GM04503 (cell line): ENCODE measurements at places on chromosomes 5 and 9.
A peak's percentile ranks its signal among the peaks of the same experiment; 100 is the strongest.

- DNase-seq = peak; percentile 23
Measured at GRCh38 chr5:101424530-101425175, 521.6 kb upstream of the ST8SIA4 start.

- no peak for DNase-seq
Measured at GRCh38 chr5:10832987-10833386, 72.0 kb upstream of the DAP start.

DNA sequence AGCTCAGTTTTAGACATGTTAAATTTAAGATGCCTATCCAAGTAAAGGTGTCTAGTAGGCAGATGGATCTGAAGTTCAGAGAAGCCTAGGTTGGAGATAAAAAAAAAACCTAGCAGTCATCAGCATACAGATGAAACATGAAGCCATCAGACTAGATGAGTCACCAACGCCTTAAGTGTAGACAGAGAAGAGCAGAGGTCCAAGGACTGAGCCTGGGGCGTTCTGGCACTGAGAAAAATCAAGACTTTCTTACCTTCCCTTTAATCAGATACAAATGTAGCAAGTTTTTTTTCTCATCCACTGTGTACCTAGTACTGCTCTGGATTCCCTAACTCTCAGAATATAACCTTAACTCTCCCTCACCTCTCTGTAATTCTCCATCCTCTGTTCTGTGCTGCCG, 97.3 kb downstream of the SIL1 start:
- DNase-seq = no peak

- peak; percentile 38 for DNase-seq
Measured at GRCh38 chr9:14362175-14362574, 48.2 kb upstream of the NFIB start.

DNA sequence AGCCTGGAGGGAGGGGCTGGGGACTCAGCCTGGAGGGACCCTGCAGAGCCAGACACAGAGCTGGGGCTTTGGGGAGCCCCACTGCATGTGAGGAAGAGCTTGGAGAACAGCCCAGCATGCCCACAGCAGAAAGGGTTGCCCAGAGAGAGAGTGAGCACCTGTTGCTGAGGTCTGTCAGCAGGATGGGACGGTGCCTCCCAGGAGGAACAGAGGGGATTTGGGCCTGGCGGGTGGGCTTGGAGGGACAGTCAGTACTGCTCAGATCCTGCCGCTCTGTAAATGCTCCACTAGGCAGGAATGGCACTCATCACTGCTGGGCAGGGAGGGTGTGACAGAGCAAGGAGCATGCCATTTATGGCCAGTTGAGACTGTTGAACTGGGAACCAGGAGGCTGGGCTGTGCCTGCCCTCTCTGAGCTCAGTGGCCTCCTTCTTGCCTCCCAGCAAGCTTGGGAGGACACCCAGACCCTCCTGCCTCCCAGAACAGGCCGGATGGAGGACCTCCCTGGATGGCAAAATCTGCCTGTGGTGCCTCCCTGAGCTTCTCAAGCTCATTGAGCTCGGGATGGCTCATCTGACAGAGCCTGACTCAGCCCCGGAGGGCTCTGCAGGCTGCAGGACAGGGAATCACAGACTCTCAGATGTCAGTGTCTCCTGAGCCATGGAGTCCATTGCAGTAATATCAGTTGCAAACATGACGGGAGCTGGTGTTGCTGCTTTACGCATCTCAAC, 786 bp upstream of the HRCT1 start:
- DNase-seq = no peak

- DNase-seq = peak; percentile 48
Measured at GRCh38 chr9:133335924-133336811, at the start of gene SURF6. TSS of gene SURF6 (minus strand) at chr9:133336188. CDS start at chr9:133336132, 56 bp downstream.

DNA sequence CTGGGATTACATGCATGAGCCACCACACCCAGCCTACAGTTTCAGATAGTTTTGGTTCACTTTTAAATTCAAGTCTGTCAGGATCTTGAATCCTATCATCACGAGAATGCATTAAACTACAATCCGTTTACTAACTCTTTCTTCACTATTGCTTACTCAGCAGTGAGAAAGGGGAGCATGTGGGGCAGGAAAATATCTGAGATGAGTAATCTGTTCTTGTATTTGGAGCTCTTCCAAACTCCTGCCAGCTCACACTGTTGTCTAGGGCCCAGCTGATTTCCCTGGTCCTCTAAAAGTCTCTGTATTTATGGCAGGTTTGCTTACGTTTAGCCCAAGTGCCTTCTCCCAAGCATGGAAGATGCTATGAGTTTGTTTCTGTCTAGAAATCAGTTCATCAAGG, 152.2 kb downstream of the FGF18 start:
- DNase-seq = no peak

GRCh38 chr9:131630205-131630831, 85.0 kb downstream of the PRRT1B start:
- no peak for DNase-seq

- peak; percentile 26 for DNase-seq
Measured at GRCh38 chr5:172707285-172708182, 63.5 kb downstream of the DUSP1 start.

- DNase-seq = no peak
Measured at GRCh38 chr5:149820536-149821510, 90.7 kb downstream of the PPARGC1B start.

DNA sequence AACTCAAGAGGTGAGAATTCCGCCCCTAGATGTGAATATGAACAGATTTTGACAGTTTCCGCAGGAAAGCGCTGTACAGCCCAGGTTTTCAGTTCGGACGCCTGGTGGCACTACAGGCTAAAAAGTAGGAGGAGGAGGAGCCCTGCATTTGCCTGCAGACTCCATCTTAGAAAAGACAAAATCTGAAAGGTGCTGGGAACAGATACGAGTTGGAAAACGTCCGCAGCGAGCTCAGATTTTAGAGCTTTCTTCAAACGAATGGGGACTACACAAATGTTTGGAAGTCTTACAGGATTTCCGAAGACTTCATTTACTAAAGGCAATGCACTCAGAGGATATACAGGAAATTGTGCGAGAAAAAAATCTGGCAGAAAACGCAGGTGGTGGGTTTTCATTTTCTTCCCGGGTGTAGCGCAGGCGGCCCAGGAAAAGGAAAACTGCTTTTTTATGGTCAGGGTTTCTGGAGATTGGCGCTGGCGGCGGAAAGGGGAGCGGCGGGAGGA, 9.9 kb upstream of the PCDHB2 start:
- peak; percentile 28 for DNase-seq

- no peak for DNase-seq
Measured at GRCh38 chr9:8599937-8600336, 800.4 kb upstream of the DMAC1 start.

DNA sequence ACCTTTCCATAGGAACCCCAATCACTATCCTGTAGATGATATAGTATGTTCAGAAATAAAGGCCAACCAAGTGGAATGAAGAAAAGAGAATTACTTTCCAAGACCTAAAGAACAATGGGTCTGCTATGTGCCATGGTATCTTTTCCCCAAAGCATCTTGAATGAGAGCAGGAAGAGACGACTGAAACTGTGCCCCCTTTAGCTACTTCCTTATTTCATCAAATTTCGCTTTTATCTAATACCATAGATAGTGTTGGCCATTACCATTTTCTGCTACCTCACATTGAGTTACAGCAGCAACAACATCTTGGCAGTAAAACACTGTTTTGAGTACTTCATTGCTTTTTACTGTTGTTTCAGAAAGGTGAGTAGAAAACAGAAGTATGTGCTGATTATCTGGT, 266.6 kb downstream of the CD180 start:
- no peak for DNase-seq

DNA sequence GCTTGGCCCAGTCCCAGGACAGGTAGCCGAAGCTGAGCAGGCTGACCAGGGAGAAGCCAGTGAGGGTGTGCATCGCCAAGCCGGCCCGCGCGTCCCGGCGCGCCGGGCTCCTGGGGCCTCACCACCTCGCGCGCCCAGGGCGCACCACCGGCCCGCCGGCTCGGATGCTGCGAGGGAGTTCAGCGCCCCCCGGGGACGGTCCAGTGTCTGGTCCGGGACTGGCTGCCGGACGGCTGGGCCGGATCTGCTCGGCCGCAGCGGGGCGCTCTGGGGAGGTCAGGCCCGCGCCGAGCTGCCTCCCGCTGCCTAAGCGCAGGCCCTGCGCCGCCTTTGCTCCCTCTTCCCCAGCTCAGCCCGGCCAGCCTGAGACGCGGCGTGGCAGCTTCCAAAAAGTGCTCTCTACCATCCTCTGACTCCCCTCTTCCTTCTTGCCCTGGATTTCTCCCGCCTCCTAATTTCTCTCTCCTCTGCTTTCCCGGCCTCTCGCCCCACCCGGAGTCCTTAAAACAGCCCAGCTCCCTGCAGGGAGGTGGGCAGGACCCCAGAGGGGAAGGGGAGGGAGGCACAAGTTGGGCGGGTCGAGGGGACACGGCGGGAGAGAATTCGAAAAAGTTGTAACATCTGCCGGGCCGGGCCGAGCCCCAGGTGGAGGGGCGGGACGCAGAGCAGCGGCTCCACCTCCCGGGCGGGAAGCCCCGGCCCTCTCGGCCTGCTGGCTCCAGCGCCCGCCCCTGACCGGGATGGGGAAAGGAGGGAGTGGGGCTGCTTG, at the start of gene ARSI:
Gene ARSI (minus strand): TSS at position 605 of the 769 bp plus-strand sequence. CDS start 532 bp downstream, at position 73.
- no peak for DNase-seq

DNA sequence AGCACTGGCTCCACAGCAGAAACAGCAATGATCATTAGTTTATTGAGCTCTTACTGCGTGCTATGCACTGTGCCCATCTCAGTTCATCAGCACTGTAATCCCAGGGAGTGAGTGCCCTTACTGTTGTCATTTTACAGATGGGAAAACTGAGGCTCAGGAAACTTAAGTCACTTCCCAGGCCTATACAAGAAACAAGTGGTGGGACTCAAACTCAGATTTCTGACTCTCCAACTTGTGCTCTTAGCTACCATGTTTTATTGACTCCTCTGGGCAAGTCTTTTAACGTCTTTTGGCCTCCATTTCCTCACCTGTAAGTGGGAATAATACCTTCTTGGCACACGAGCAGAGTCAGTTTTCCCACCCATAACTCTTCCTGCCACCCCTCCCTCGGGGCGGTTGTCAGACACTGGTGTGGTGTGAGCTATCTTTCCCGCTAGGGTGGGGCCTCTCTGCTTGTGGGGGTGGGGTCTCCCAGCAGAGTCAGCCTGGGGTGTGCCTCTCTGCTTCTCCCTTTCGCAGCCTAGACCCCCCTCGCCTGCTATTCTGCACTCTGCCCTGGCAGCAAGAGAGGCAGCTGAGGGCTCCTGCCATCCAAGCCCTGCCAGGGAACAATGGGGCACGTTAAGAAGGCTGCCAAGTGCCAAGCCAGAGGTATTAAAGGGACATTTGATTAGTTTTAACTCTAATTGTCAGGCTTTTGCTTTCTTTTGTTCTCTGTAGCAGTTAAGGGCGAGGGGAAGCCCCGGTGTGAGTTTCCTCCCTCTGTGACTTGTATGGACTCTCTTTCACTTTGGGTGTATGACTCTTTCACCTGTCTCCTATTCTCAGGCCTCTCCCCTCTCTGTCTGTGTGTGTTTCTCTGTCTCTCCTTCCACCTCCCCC, 12.1 kb downstream of the GALNT10 start:
- no peak for DNase-seq
